ENCODE measurements at places on chromosomes 1 and 21.

- no peak for DNase-seq
These were observed 58.7 kb upstream of the GADD45A start for GRCh38 chr1:67626090-67626860.

- no peak for DNase-seq
These were observed 1.9 kb downstream of the GALE start for GRCh38 chr1:23798662-23799142.

DNA sequence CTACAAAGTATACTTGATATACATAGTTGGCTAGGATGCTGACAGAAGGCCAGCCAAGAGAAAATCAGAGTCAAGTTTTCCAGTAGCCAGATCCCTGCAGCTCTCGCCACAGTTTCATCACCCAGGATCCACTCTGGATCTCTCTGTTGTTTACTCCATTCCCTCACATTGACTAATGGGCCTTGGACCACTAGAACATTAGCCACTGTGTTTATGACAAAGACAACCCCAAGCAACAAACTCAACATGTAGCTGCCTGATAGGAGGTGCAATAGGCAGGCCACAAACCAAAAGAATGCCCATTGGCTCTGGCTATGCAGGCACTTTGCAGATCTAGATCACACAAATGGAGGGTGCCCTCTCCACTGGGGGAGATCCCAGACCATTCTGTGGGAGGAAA, 44.2 kb downstream of the ARHGEF11 start:
- DNase-seq = no peak

GRCh38 chr1:18348354-18348753, 132.4 kb upstream of the KLHDC7A start:
- no peak for DNase-seq

- no peak for DNase-seq
These were observed 11.4 kb downstream of the KCNJ6 start for GRCh38 chr21:37904856-37905255.

DNA sequence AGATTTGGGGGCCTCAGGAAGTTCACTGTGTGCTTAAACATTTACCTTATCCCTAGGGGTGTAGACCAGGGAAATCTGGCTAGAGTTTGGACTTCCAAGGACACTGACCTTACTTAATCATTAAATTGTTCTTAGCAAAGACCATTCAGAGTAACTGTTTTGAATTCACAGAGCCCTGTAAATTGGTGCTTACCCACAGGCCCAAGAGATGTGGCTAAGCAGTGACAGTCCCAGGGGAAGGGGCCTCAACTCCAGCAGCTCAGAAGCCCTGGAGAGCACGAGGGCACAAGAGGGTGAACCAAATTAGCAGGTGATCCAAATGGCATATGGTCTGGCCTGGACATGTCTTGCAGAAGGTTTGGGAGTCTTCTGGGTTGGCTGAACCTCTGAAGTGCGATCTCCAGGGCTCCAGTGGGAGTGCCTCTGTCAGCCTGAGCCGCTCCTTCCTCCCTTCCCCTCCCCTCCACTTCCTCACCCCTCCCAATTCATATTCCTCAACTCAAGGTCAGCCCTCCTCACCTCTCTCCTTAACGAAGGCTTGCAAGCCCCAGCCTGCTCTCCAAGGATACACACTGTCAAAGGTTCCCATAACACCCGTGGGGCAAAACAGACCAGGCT, 4.3 kb downstream of the PAQR7 start:
- no peak for DNase-seq

DNA sequence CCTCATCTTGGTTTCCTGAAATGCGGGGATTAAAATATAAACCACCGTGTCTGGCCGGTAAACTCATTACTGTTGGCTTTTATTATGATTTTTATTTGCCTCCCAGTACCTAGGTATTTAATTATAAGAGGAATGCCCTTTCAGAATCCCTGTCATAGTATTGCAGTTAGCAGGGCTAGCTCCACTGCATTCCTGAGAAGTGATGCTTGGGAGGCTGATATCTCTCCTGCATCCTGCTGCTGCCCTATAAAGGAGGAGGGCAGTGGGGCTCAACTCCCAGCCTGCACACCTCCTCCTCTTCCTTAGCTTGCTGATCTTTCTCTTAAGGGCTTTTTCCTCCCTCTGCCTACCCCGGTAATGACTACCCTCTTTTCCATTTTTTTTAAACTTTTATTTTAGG, 19.9 kb upstream of the DISC1 start:
- DNase-seq = no peak

GRCh38 chr1:33725037-33725436, 138.8 kb upstream of the HMGB4 start:
- DNase-seq = no peak

DNA sequence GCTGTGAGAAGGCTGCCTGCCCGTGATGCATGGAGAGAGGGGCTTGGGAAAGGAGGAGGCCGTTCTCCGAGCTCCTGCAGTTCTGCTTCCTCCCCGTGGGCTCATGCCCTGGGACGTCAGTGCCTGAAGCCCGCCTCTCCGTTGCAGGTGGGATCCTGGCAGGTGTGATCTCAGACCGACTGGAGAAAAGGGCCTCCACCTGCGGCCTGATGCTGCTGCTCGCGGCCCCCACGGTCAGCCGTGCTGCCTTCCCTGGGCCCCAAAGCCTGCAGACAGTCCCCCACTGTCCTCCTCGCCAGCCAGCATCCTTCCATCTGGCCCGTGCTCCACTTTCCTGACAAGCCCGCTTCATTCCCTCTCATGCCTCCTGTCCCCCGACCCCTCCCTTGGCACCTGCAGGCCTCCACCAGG, 50.9 kb downstream of the SLC37A1 start:
- no peak for DNase-seq

DNA sequence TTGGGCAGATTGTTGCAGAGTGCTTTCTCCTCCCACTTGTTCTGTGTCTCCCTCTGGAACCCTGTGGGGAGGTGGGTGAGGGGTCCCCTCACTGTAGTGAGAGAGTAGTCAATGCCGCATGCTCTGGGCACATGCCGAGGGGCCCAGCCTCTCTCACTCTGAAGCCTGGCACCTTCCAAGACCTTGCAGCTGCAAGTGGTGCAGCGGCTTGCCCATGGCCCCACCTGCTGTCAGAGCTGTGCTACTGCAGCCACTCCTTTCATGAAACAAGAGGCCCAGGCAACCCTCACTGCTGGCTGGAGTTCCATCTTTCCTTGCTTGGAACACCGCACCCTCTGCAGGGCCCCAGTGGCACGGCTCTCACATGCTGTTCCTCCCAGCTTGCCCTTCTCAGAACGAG, 58.4 kb upstream of the COL6A1 start:
- DNase-seq = peak; percentile 32

DNA sequence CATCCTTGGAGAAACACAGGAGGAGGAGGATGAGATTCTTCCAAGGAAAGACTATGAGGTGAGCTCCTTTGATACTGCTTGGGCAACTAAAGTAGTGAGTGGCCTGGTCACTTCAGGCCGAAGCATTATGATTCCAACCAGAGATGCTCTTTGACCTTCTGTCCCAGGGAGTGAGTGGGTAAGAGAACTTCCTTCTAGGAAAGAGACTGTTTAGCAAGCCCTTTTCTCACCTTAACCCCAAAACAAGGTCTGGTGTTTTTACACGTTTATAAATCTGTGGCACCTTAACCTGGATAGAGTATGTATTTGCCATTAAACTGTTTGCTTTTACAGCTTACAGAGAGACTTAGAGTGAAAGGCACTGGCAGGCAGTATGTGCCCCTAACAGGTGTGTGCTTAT, 1.1 kb downstream of the CLCN6 start:
- no peak for DNase-seq

DNA sequence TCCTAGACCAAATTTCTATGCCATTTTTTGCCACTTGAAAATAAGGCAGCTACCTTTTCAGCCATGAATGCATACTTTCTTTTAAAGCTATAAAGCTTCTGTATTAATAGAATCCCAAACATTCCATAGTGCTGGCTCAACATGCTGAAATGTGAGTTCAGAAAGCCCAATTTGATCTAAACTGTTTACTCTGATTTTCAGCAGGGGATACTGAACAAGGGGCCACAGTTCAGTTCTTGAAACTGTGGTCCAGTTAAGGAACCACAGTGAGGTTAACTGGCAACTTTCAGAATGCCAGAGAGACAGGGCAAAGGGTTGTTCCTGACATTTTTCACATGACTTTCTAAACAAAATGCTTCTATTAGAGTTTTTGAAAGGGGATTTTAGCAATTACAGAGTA, 85.7 kb upstream of the COL11A1 start:
- DNase-seq = no peak

DNA sequence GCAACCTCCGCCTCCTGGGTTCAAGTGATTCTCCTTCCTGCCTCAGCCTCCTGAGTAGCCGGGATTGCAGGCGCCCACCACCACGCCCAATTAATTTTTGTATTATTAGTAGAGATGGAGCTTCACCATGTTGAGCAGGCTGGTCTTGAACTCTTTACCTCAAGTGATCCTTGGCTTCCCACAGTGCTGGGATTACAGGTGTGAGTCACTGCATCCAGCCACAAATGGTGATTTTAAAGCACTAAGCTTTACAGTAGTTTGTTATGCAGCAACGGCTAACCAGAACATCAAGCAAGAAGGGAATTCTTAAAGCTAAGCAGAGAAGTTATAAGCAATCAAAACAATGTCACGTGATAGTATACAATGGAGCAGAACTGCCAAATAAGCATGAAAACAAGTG, 65.7 kb downstream of the NVL start:
- DNase-seq = no peak

GRCh38 chr1:220808345-220809186, 21.9 kb downstream of the MTARC1 start:
- DNase-seq = no peak

GRCh38 chr1:30756545-30757351, 826 bp downstream of the LAPTM5 start:
- DNase-seq = peak; percentile 45

- no peak for DNase-seq
These were observed 6.2 kb downstream of the PKNOX1 start for GRCh38 chr21:42980312-42981213.

DNA sequence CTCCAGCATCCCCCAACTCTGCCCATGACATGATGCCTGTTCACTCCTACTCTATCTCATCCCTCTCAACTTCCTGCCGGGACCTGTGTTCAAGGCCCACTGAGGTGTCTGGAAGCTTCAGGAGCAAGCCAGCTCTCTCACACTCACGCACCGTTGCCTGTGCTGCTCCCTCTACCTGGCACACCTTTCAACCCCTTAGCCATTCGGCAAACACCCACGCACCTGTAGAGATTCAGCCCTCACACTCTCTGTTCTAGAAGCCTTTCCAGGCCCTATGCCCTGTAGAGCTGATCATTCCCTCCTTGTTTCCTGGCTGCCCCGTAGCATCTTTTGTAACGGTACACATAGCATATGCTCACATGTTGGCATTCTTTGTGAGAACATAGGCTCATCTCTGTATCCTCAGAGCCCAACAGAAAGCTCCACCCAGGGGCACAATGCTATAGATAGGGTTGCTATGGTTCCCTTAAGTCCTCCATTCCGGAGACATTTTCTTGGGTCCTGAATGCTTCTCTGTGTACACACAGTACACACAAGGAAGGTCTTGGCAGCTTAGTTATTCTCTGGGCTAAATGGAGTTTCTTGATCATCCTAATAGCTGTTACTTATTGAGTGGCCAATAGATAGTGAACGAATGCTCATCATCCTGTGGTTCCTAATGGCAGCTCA, 1.3 kb downstream of the C8B start:
- no peak for DNase-seq

GRCh38 chr21:16363518-16363917, 633.7 kb downstream of the USP25 start:
- DNase-seq = no peak

GRCh38 chr1:197916500-197916983, 630 bp upstream of the LHX9 start:
- no peak for DNase-seq

DNA sequence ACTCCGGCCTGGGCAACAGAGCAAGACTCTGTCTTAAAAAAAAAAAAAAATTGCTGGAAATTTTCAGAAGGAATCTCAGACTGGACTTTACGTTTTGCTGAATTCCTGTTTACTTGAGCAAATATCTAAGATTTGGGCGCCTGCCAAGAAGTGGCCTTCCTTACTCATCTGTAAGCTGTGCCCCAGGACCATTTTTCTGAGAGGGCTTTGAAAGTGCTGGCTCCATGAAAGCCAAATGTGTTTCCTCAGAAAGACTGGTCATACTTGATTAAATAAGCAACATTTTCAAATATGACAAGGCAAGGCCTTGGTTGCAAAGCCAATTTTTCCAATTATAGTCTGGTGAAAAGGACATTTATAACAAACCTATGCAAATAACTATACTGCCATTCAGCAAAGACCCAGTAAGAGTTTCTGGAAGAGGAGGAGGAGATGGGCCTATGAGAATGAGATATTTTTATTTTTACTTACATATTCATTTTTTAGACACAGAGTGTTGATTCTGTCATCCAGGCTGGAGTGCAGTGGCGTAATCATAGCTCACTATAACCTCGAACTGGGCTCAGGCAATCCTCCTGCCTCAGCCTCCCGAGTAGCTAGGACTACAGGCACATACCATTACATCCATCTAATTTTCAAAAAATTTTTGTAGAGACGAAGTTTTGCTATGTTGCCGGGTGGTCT, 56.3 kb upstream of the HTR1D start:
- no peak for DNase-seq

- no peak for DNase-seq
These were observed 95.9 kb downstream of the PLD5 start for GRCh38 chr1:242428399-242429190.

DNA sequence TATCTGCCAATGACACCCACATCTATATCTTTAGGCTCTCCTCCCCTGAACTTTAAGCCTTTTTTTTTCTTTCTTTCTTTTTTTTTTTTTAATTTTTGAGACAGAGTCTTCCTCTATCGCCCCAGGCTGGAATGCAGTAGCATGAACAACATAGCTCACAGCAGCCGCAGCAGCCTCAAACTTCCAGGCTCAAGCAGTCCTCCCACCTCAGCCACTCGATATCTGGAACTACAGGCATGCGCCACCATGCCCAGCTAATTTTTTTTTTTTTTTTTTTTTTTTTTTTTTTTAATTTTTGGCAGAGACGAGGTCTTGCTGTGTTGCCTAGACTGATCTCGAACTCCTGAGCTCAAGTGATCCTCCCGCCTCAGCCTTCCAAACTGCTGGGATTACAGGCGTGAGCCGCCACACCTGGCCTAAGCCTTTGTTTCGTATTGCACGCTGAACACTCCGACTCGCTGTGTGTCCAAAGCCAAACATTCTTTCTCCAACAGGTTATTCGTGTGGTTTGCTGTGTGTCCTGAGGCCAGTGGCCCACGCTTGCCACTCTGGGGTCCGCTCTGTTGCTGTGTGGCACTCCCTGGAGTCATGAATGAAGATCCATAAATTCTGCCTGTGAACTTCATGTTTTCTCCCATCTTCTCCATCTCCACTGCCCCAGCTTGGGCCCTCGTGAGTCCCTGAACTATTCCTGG, 119.4 kb downstream of the CAMTA1 start:
- DNase-seq = no peak

GRCh38 chr21:36839123-36839522, 127.3 kb downstream of the HLCS start:
- DNase-seq = no peak

GRCh38 chr1:48563021-48563420, 91.0 kb upstream of the SPATA6 start:
- no peak for DNase-seq
